ENCODE measurements at places on chromosomes 2 and 18.

GRCh38 chr2:229129738-229130371 lies 141.2 kb downstream of the PID1 start:
- no peak for DNase-seq

DNA sequence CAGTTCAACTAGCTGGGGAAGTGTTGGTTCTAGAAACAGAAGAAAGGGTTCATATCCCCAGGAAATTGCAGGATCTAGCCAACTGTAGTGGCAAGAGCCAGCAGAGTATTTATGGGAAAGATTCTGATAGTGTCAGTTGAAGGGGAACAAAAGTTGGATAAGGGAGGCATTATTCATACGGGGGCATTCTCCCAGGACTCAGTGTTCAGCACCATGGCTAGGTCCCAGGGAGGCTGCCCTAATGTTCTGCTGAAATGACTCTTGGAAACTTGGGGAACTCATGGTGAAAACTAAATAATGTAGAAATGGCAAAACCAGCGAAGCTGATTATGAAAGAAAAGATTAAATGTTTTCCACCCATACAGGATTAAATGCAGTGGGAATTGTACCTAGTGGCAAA lies 543.7 kb downstream of the TRIB2 start:
- peak; percentile 7 for DNase-seq

- peak; percentile 79 for DNase-seq
These were observed 32.7 kb downstream of the APCDD1 start for GRCh38 chr18:10487154-10487553.

GRCh38 chr2:218642786-218643185 lies 16.6 kb downstream of the ZNF142 start:
- DNase-seq, result no peak

GRCh38 chr2:178782236-178782635 lies 25.0 kb downstream of the TTN start:
- DNase-seq, result no peak

- no peak for DNase-seq
These were observed 269.7 kb upstream of the ACVR2A start for GRCh38 chr2:147575106-147575505.

DNA sequence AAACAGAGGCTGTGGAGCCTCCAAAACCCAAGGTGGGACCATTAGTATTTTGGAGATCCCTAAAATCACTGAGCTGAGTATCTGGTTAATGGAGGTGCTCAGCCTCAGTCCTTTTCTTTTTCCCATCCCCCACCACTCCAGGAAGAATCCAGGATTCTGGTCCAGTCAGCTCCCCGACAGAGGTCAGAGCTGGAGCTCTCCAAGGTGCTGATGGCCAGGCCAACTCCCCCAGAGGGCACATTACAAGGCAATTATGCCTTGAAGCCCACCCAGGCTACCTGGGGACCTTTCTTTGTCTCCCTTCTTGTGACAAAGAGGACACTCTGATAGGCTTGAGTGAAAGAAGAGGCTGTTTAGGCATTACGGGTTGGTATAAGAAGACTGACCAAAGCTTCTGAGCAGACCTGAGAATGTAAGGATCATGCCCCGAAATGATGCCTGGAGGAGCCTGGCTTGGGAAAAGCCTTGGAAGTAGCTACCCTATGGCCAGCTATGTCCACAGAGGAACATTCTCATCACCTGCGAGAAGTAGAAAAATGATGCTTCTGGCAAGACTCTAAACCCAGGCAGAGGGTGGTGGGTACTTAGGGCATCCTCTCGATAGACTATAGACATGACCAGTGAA lies 102.5 kb upstream of the LDAH start:
- DNase-seq, result peak; percentile 22

GRCh38 chr2:154978244-154978643 lies 279.7 kb downstream of the KCNJ3 start:
- DNase-seq, result no peak

DNA sequence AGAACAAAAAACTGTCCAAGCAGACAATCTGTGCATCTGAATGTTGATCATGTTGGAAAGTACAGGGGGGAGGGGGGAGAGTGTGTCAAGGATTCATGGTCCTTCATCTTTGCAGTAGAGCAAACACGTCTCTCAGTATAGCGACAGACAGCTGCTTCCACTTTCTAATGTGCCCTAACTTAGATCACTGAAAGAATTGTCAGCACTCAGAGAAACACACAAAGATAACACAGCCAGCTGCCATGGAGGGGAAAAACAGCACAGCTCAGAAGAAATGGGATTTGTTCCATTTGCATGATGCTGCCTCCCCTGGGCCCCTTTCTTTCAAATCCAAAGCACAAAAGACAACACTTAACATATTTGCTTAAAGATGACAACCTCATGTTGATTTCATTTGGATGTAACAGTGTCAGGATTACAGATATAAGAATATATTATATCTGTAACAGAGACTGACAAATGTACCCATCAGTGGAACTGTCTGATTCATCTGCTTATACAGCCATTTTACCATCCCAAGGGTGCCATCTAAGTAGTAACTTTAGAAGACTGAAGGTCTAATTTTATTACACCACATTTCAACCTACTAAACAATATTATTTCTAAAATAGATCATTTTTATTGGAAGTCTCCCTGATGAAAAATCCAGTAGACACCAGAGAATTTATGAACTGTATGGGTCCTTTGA lies 17.7 kb downstream of the FIGN start:
- no peak for DNase-seq

- no peak for DNase-seq
These were observed 627 bp downstream of the WIPF1 start for GRCh38 chr2:174597009-174597344.

- DNase-seq, result no peak
These were observed 3.6 kb upstream of the GYPC start for GRCh38 chr2:126652323-126652891.

- DNase-seq, result no peak
These were observed 336.8 kb downstream of the RBM43 start for GRCh38 chr2:150924878-150925277.

DNA sequence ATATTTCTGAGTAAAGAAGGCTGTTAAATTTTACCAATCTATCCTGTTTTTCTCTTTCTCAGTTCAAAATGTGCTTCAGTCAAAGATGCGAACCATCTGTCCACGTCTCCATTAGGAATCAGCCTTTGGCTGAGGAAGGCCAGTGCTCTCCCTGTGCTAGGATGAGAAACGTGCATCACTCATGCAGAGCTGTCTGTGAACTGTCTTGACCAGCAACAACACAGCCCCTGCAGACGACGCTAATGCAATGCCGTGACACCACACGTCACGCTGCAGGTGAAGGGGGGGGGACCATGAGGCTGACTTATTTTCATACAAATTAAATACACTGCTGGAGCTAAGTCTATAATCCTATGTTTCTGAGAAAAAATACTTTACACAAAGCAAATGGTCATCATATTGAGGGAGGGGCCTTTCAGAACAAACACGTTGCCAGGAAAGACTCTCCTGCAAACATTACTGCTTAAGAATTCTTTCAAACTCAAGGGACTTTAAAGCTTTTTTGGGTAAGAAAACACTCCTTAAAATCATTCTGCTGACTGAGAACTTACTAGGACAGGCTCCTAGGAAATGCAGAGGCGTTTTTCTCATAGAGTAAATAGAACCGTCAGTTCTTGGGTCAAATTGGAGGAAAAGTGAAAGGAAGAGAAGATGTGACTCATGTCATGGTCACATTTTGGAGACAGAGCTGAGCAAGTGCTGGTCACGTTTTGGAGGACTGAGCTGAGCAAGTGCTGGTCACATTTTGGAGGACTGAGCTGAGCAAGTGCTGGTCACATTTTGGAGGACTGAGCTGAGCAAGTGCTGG lies 97.0 kb downstream of the MBP start:
- no peak for DNase-seq

GRCh38 chr2:19256121-19256601 lies 102.3 kb downstream of the OSR1 start:
- DNase-seq, result no peak

GRCh38 chr2:143844986-143845385 lies 674.9 kb downstream of the ZEB2 start:
- no peak for DNase-seq

DNA sequence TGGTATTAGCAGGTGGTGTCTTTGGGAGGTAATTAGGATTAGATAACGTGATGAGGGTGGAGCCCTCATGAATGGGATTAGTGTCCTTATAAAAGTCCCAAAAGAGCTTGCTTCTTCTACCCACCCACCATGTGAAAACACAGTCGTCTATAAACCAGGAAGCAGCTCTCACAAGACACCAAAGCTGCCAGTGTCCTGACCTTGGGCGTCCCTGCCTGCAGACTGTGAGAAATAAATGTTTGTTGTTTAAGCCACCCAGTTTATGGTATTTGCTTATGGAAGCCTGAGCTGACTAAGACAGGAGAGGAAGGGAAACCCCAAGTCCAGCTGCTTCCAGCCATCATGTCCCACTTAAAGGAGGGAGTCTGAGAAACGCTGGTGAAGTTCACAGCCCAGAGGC lies 13.6 kb downstream of the ADI1 start:
- no peak for DNase-seq
